ENCODE measurements at places on chromosomes 12 and 14.

- no peak for DNase-seq
These were observed 22.8 kb upstream of the RPLP0 start for GRCh38 chr12:120223458-120224303.

DNA sequence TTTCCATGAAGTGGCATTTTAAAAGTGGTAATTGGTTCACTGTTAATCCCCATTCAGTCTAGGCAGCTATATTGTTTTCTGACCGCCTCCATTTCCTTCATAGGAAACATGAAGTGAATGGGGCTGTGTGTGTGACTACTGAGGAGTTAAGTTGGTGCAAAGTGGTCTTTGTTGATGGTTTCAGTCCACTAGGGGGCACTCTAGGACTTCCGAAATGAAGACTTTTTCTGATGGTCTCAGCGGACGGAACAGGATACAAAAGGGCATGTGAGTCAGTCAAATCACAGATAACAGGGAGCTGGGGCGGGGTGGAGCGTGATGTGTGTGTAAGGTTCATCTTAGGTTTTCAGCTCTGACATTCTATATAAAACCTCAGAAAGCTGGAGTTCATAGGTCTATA, 240.1 kb upstream of the OR4E1 start:
- DNase-seq, result no peak

DNA sequence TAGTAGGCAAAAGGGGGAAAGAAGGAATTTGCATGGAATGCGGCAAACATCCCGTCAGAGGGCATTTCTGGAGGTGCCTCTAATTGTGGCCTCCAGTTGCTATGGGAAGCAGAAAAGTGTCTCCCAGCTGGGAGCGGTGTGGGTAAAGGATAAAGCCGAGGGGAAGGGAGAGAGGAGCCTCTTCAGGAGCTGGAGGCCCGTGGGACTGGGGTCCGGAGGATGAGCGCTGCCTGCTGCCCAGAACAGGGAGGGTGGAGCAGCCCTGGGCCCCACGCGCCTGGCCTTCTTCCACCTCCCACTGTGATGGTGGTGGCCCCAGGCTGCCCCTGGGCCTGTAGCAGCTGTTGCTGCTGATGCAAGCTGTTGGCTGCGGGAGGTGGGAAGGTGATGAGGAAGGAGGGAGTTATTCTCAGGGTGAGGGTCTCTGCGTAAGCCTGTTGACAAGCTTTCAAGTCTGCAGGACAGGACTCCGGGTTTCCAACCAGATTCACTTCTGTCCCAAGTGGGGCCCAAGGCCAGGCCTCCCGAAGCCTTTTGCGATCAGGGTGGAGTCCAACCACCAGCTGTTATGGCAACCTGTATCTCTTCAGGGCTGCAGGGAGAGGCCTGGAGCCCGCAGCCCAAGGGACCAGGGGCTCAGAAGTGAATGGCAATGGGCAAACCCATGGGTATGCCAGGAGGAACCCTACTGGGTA, 19.1 kb upstream of the PGF start:
- DNase-seq, result no peak

GRCh38 chr14:53743371-53743770, 213.3 kb downstream of the BMP4 start:
- no peak for DNase-seq

DNA sequence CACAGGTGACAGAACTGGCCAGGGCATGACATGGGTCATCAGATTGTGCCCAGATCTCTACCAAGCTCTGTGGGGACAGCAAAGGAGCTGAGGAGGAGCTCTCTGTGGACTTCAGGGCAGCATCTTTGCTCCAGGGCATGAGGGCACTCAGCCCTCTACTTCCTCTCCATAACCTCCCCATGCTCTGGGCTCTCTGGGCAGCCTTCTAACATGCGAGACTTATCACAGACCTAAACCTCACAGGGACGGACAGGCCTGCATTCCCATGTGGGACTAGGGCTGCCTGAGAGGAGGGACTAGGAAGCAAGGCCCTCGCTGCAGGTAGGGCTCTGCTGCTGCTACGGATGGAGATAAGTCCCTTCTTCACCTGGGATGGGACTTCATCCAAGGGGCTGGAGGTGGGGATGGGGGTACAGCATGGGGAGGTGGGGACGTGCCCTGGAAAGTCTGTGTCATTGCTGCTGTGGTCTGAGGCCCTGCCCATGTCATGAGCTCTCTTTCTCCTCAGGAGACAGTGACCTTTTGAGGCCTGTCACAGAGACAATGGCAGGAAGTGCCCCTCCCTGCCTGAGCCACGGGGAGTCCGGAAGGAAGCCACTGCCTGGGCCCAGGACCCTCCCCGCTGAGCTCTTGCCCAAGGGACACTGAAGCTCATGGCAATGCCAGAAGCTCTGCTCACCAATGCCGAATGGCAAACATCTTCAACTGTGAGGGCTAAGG, 44.1 kb downstream of the PITPNM2 start:
- no peak for DNase-seq

DNA sequence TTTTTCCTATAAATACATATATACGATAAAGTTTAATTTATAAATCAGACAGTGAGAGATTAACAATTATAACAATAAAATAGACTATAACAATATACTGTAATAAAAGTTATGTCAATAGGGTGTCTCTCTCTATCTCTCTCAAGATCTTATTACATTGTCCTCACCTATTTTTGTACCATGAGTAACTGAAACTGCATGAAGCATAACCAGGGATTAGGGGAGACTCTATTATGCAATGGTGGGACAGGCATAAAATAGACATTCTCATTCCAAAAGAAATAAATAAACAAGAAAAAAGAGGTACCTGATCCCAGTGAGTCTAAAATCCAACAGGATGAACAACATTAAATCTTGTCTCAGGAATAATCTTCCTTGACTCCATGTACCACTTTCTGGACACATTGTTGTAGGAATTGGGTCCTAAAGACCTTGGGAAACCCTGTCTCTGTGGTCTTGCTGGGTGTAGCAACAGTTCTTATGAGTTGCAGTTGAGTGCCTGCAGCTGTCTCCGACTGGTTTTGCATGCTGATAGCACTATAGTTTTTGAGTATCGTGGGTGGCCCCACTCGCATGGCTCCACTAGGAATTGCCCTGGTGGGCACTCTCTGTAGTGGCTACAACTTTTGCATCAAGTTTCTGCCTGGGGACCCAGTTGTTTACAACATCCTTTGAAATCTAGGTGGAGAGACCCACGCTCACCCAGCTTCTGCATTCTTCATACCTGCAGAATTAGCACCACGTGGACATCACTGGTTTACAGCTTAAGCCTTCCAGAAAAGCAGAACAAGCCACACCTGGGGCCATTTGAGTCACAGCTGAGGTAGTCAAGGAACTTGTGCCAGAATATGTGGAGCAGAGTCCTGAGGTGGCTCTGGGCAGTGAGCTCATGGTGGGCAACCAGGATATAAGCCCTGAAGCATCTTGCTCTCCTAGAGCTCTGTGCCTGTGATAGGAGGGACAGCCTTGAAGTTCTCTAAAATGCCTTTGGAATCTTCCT, 204.7 kb downstream of the KITLG start:
- DNase-seq, result no peak

DNA sequence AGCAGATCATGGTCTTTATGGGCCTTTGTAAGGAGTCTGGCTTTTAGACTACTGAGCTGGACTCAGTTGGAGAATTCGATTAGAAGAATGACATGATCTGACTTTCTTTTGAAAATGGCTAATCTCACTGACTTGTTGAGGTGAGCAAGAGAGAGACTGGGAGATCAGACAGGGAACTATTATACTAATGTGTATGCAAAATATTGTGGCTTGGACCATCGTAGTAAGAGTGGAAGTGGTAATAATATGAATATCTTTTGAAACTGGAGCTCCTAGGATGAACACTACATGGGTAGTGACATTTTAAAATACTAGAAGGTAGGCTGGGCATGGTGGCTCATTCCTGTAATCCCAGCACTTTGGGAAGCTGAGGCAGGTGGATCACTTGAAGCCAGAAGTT, 56.2 kb upstream of the CCT2 start:
- DNase-seq, result no peak

DNA sequence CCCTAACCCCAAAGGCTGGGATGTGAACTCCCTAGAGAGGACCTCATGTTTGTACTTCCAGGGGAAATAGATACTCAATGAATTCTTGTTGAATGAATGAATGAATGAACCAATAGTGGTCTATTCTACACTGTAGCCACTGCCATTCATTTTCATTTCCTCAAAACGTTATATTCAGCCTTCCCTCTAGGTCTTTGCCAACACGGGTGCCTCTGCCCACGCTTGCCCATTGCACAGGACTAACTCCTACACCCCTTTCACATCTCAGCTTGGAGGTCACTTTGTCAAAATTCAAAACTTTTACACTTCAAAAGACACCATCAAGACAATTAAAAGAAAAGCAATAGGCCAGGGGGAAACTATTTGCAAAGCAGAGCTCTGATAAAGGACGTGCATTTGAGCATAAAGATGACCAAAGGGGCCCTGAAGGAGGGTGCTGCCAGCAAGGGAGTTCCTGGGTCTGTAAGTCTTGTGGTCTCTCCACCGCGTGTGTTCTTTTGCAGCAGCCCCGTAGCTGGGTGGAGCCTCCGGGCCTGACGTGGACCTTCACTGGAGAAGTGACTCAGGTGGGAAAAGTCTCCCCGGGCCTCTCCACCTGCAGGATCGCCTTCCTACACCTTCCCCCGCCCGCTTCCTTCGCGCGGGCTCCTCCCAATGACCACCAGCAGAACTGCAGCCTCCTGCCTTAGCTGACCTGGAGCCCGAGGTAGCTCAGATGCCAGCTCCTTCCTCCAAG, 31.5 kb downstream of the TMEM63C start:
- no peak for DNase-seq

DNA sequence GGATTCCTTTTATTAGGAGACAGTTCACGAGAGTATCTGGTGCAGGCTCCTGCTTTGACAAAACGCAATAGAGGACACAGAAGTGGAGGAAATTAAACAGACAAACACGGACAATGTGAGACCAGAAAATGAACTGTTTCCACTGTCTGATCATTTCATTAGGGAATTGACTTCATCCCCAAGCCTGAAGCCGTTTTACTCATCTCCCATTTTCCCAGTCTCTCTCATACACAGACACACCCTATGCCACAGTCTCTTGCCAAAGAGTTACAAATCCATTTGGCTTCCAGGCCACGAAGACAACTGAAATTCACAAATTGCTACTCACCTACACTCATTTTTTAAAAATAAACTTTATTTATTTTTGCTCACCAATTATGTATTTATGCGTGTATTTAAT, 1087.8 kb upstream of the TMEM132C start:
- peak; percentile 35 for DNase-seq

DNA sequence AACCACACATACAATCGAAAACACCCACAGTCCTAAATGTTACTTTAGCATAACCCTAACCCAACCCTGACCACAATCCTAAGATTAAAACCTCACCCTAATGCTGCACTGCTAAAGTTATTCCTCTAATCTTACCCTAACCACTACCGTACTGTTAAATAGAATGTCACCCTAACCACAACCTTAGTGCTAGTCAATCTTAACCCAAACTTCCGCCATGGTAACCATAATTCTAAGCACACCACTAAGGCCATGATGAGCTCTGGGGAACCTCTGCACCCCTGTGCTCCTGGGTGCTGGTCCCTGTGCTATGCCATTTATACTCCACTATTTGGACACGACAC, 38.0 kb downstream of the LTBP2 start:
- no peak for DNase-seq

DNA sequence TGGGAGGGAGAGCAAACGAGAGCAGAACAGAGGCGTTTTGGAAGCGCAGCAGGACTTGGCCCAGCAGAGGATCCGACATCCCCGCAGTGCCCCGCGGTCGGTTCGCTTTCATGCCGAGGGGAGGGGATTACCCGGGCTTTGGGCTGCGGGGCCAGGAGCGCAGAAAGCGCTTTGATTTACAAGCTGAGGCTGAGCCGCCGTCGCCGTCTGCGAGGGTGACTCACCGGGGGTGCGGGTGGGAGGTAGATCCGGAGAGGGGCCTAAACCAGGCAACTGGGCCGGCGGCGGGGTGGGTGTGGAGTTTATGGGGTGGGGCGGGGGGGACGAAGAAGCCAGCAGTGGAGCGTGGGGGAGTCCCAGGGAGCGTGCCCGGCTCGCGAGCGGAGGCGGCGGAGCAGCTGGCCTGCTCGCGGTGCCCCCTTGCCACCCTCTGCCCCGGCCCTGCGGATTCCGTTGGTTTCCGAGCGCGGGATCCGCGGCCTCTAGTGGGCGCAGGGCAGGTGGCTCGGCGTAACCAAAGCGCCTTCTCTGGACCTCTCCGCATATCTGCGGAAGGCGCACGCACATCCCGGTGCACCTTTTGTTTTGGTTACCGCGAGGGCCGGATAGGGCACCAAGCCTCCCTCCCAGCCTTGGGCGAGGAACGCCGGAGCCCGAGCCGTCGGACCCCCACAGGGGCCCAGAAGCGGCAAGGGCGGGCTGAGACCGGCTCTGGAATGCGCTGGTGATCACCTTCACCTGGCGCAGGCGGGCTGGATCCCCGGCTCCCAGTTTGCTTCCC, 2.6 kb downstream of the SIX4 start:
- DNase-seq, result no peak

DNA sequence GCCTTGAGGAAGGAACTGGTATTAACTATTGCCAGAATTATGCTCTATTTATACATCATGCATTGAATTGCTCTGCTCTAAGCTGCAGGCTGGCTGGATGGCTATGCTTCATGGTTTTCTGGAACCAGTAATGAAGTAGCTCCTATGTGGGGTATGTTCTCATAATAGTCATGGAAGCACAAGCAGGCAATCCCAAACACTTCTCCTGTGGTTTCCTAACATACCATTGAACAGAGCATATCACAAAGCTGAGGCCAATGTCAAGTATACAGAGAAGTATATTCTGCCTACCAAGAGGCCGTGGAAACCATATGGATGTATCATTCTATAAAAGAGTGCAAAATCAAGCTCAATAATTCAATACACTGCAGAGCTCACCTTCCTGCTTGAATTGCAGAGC, 1752.4 kb upstream of the FLRT2 start:
- DNase-seq, result no peak

DNA sequence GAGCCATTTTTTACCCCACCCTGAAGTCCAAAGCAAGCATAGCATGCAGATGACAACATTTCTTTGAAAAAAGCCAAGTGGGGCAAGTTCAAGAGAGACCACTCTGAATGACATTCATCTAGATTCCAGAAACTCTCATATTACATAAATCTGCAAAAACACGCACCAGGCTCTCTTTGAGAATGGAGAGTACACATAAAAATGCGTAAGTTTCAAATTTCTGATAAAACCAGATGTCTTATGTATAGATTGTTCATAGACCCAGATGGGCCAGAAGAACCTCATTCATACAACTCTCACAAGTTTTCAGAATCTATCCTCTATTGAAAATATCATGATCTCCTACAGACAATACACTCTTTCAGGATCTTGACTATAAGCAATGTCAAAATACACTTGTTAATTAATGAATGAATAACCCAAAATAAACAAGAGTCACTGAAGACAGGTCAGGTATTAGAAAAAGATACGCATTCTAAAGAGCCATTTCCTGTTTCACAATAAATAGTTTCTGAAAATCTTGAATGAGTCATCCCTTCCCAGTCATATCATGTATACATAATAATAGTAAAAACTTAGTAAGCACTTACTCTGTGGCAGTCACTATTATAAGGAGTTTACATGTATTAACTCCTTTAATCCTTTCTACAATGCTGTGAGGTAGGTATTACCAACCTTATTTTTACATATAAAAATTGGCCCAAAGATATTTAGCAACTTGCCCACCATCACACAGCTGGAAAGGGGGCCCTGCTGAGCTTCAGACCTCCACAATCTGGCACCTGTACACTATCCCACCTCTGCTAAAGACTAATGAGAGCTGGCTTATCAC, 72.0 kb downstream of the PPP2R5E start:
- peak; percentile 39 for DNase-seq
